Large intestine (tissue), 12 donors: ENCODE measurements at places on chromosomes 5 and 9. TPM values are rescaled to one million over a fixed set of nuclear protein-coding genes. Genes with fewer than 3 reads are reported as not detected.

- no peak for DNase-seq
Measured at GRCh38 chr9:36898431-36899020, 135.5 kb downstream of the PAX5 start.

DNA sequence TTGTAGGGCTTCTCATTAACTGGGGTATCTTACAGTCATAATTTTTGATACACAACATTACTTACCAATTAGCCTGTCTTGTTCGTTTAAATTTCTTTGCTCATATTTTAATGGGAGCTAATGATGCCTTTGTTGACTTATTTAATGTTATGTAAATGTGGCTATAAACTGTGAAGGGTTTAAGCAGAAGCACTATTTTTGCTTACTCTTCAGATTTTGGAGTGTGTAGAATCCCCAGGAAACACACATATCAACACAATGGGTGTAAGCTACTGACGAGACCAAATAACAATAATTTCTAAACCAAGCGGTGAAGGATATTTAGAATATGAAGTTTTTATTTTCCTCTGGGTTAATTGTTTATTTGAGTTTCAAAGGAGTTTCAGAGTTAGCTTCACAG, 452.5 kb downstream of the EBF1 start:
- no peak for DNase-seq

GRCh38 chr9:125255781-125256391, 5.7 kb upstream of the GAPVD1 start:
- DNase-seq = no peak

The PDCD1LG2 gene
- polyA plus RNA-seq = 0.60 TPM

The GMCL2 gene
- polyA plus RNA-seq = 0.01 TPM
